Smooth muscle cell of the pulmonary artery (primary cell): ENCODE measurements at places on chromosomes 7 and 10. TPM values are rescaled to one million over a fixed set of nuclear protein-coding genes. Genes with fewer than 3 reads are reported as not detected.

The COBL gene
- total RNA-seq = not detected in 2 replicates

The COL13A1 gene
- total RNA-seq = 5.0 and 38.9 TPM in 2 replicates

The FOXI2 gene
- total RNA-seq = not detected in 2 replicates

The IFIT1B gene
- 0.03 TPM in 1 of 2 replicates, not detected in the other for total RNA-seq

The STEAP1 gene
- total RNA-seq = 48.2 and 62.2 TPM in 2 replicates

The RAB19 gene
- not detected in 2 replicates for total RNA-seq

The NPC1L1 gene
- total RNA-seq = 0.07 and 0.13 TPM in 2 replicates

The HMX2 gene
- not detected in 2 replicates for total RNA-seq

The GIMAP5 gene
- not detected in 2 replicates for total RNA-seq

The AKR1C8 gene
- not detected in 2 replicates for total RNA-seq

The UMAD1 gene
- total RNA-seq = 11.4 and 14.3 TPM in 2 replicates

The LBX1 gene
- total RNA-seq = not detected in 2 replicates

The TMEM106B gene
- 68.2 and 79.7 TPM in 2 replicates for total RNA-seq

The TMEM270 gene
- not detected in 2 replicates for total RNA-seq

The SFTPA1 gene
- total RNA-seq = not detected in 2 replicates

The PGAM2 gene
- 0.52 and 3.3 TPM in 2 replicates for total RNA-seq
